ENCODE measurements at places on chromosomes 6 and 20.

DNA sequence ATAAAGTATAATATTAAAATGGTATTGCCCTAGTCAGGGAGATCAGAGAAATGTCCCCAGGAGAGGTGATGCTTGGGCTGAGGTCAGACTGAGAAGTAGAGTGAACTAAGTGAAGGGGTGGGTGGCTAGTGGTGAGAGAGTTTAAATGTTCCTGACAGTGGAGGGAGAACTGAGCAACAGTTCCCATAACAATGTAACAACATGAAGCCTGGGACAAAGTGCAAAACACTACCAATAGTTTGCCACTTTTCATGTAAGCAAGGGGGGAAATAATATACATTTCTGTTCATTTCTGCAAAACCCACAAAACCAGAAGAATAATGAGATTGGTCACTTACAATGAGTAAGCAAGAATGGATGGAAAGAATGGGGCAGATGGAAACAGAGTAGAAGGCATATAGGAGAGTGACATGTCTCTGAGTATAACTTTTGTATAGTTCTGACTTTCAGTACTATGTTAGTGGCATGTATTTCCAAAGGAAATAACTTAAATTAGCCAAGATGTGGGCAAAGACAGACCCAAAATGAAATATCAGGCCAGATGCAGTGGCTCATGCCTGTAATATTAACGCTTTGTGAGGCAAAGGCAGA lies 13.3 kb upstream of the FAXC start:
- no peak overlapping the region for H3K4me3 ChIP-seq
- DNase-seq = no peak
- no peak overlapping the region for H3K27ac ChIP-seq
- no peaks in the 10 kb centered on the region for H3K27me3 ChIP-seq

GRCh38 chr6:169985121-169986015 lies 233.9 kb downstream of the ERMARD start:
- DNase-seq = no peak
- no peaks in the 10 kb centered on the region for H3K27me3 ChIP-seq

- H3K27me3 ChIP-seq = no peaks in the 10 kb centered on the region
- H3K36me3 ChIP-seq = no peaks in the 10 kb centered on the region
- H3K4me3 ChIP-seq = no peak overlapping the region
- H3K4me1 ChIP-seq = no peaks in the 10 kb centered on the region
- no peak for DNase-seq
These were observed 3.5 kb downstream of the OCSTAMP start for GRCh38 chr20:46546936-46547335.

DNA sequence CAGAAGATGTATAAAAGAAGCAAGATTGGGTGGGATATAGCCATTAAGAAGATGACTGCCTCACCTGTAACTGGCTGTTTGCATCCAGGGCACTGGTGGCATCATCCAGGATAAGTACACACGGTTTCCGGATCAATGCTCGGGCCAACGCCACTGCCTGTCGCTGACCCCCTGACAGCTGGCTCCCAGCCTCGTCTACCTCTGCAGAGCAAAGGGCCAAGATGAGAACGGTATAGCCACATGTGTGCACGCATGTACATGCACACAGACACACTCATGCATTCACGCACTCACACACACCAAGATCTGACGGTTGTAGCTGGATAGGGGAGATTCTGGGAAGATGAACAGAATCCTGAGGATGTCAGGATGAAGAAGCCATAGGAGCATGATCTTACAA lies 3.2 kb upstream of the PSMB8 start:
- peaks cover 26% of the 10 kb centered on the region for H3K36me3 ChIP-seq
- no peak for DNase-seq
- H3K4me1 ChIP-seq = peaks cover 28% of the 10 kb centered on the region
- no peak overlapping the region for H3K27ac ChIP-seq
- no peak overlapping the region for H3K4me3 ChIP-seq

DNA sequence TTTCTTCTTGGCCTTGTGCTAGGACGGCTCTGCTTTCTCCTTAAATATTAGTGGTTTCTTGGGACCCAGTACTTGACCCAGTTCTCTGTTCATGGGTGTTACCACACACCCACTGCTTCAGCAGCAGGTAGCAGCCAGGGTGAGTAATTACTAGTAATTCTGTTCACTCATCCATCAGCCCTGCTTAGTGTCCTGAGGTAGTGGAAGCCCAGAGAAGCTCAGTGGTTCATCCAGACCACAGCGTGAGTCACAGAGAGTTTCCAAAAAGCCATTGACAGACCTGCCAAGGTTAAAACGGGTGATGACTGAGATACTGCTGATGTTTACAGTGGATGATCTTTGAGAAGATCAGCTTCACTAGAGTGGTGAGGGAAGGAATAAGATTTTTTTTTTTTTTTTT lies 51.7 kb upstream of the HINT3 start:
- H3K36me3 ChIP-seq = peaks cover 13% of the 10 kb centered on the region
- no peak for DNase-seq
- no peaks in the 10 kb centered on the region for H3K27me3 ChIP-seq
- no peaks in the 10 kb centered on the region for H3K4me1 ChIP-seq
- H3K27ac ChIP-seq = no peak overlapping the region

GRCh38 chr6:26183237-26183580 lies 96.0 kb downstream of the HFE start:
- H3K27me3 ChIP-seq = no peaks in the 10 kb centered on the region
- peak overlapping the region; percentile 74 for H3K4me3 ChIP-seq
- peak overlapping the region; percentile 73 for H3K27ac ChIP-seq

GRCh38 chr20:753897-754635 lies 14.2 kb downstream of the SLC52A3 start:
- no peak for DNase-seq
- no peak overlapping the region for H3K4me3 ChIP-seq
- H3K27ac ChIP-seq = no peak overlapping the region
- H3K36me3 ChIP-seq = no peaks in the 10 kb centered on the region

DNA sequence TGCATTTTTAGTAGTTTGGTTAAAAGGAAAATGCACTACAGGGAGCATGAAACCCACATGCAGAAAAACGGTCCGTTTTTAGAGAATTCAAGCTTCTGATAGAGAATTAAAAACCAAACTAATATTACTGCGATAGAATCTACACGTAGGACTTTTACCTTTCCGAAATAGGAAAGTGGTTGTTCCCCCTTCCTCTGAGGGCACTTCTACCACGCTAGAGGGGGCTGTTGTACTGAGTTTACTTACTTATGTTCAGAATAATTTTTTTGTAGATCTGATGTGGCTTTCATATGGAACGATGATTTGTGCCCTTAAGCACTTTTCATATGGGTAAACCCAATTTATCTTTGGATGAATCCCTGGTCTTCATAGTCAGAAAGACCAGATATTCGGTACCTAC lies 264.3 kb upstream of the PLN start:
- H3K27me3 ChIP-seq = no peaks in the 10 kb centered on the region
- peaks cover 25% of the 10 kb centered on the region for H3K4me1 ChIP-seq
- DNase-seq = no peak
- peak overlapping the region; percentile 33 for H3K4me3 ChIP-seq
- H3K27ac ChIP-seq = no peak overlapping the region
- H3K36me3 ChIP-seq = no peaks in the 10 kb centered on the region

- H3K4me1 ChIP-seq = no peaks in the 10 kb centered on the region
- H3K36me3 ChIP-seq = peaks cover 2% of the 10 kb centered on the region
- no peak overlapping the region for H3K4me3 ChIP-seq
These were observed 501.7 kb downstream of the UTRN start for GRCh38 chr6:144786825-144787224.

DNA sequence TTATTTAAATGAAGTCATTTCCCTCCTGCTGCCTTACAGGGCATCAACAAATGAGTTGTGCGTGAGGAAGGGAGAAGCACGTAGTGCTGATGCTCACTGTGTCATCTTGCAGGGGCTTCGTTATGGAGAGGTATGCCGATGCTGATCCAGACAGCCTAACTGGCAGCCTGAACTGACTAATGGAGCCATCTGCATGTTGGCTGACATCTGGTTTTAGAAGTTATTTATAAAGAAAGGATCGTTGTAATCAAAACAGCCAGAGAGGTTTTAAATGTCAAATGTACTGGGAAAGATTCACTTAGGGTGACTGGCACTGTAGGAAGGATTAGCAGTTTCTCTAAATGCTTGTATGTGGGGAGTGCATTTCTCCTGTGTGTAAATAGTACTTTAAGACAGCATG lies 54.6 kb downstream of the FARS2 start:
- H3K27ac ChIP-seq = no peak overlapping the region
- H3K27me3 ChIP-seq = no peaks in the 10 kb centered on the region
- H3K4me1 ChIP-seq = peaks cover 3% of the 10 kb centered on the region
- DNase-seq = no peak
- no peaks in the 10 kb centered on the region for H3K36me3 ChIP-seq

DNA sequence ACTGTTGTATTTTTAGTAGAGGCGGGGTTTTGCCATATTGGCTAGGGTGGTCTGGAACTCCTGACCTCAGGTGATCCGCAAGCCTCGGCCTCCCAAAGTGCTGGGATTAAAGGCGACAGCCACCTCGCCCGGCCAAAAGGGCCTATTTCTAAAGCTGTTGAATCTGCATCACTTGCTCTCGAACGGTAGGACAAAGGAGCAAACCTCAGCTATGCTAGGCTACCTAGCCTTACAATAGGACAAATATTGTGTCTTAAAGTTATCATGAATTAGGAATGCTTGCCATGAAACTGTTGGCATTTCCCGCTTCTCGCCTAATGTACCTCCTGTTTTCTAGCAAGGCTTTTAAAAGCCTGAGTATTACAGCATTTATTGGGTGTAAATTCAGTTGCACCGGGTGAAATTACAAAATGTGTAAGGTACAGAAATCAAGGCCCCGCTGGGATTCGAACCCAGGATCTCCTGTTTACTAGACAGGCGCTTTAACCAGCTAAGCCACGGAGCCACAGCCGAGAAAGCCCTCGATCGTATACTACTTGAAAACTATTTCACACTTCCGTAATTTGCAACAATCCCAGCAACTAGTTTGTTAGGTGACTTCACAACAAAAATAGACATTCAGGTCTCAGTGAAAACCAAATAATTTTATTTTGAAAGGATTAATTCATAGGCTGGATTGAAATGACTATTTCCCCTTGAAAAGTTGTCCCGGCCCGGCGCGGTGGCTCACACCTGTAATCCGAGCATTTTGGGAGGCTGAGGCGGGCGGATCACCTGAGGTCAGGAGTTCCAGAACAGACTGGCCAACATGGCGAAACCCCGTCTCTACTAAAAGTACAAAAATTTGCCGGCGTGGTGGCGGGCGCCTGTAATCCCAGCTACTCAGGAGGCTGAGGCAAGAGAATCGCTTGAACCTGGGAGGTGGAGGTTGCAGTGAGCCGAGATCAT lies 211.6 kb upstream of the ZNF184 start:
- no peak overlapping the region for H3K27ac ChIP-seq
- DNase-seq = no peak
- H3K4me1 ChIP-seq = no peaks in the 10 kb centered on the region
- no peak overlapping the region for H3K4me3 ChIP-seq
- H3K27me3 ChIP-seq = peaks cover 21% of the 10 kb centered on the region

- no peaks in the 10 kb centered on the region for H3K36me3 ChIP-seq
- no peaks in the 10 kb centered on the region for H3K27me3 ChIP-seq
- DNase-seq = no peak
- peaks cover 9% of the 10 kb centered on the region for H3K4me1 ChIP-seq
These were observed 685.3 kb upstream of the MARCKS start for GRCh38 chr6:113171882-113172281.

DNA sequence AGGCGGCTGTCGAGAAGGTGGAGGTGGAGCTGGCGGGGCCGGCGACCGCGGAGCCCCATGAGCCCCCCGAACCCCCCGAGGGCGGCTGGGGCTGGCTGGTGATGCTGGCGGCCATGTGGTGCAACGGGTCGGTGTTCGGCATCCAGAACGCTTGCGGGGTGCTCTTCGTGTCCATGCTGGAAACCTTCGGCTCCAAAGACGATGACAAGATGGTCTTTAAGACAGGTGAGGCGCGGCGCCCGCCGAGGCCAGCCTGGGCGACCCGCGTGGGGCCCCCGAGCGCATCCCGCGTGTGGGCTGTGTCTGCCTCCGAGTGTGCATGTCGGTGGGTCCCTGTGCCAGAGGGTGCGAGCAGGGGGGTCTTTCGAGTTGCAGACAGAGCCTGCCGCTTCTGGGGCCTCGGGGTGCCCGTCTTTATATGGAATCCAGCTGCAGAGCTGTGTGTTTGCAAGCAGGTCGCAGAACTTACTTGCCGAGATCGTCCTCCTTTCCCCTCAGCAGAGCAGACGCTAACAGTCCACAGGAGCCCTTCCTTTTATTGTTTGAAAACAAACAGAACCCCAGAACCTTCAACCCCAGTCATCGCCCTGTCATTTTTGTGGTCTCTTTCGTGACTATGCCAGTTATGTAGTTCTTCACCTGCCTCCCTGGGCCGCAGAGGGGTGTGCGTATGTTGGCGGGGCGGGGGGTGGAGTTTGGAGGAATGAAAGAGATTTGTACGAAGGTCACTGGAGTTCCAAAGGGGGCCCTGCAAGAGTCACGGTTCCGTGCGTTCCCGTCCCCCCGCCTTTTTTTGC lies 766 bp downstream of the SLC16A10 start:
- H3K36me3 ChIP-seq = no peaks in the 10 kb centered on the region
- H3K4me3 ChIP-seq = peak overlapping the region; percentile 72
- H3K4me1 ChIP-seq = peaks cover 8% of the 10 kb centered on the region
- no peak overlapping the region for H3K27ac ChIP-seq
- DNase-seq = no peak

All from thoracic aorta (tissue), 2 donors.